ENCODE measurements at places on chromosomes 6 and 20.

GRCh38 chr20:63177134-63177784, 38.7 kb downstream of the YTHDF1 start:
- DNase-seq: no peak

- no peak for DNase-seq
Observed at GRCh38 chr20:23126281-23127061, 40.3 kb upstream of the CD93 start.

DNA sequence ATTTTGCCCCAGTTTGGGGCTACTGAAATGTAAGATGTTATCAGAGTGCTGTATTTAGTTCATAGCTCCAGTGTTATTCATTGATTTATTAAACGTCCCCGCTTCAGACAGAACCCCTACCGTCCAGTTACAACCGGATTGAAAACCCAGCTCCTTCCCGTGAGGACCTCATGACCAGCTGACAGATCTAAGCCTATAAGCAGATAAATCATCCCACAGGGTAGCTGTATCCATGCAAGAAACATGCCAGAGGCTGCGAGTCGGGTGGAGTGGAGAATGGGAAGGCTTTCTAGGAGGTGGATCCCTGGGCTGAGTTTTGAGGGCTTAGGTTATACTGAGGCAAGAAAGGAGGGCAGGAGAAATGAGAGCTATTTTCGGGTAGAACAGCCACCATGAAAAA, 260.0 kb downstream of the ARID1B start:
- DNase-seq: no peak

DNA sequence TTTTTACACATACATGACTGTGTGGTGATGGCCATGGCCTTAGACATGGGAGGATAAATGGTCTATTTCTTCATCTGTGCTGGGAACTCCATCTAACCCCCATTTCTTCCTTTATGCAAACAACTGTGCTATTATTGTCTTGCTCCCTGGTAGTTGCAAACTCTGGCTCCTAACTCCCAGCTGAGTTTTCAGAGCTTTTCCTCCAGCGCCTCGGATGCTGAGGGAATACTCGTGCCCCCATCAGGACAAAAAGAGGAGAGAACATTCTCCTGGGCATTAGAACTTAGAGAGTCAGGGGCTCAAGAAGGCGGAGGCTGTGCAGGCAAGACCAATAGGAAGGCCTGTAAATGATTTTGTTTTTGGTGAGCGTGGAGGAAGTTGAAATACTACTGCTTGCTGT, 2.1 kb downstream of the DAAM2 start:
- DNase-seq: no peak

- DNase-seq: no peak
Observed at GRCh38 chr6:157019115-157019641, 242.0 kb downstream of the ARID1B start.

- DNase-seq: no peak
Observed at GRCh38 chr20:46087161-46087560, 2.6 kb downstream of the NCOA5 start.

- DNase-seq: no peak
Observed at GRCh38 chr6:31577579-31577966, 2.2 kb downstream of the TNF start.

DNA sequence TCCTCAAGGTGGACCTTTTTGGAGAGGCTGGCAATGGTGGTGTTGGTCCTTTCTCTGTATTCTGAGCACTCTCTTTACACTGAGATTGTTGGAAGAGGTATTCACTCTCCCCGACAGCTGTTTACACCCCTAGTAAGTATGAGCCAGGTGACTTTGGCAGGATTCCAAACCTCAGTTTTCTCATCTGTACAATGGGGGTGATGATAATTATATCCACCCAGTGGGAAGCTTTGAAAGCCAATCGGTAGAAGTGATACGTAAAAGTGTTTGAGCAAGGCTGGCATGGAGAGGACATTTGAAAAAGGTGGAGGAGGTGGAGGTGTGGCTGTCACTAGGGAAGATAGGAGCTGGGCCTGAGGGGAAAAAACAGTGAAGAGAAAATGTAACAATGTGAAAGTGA, 35.5 kb downstream of the ISM1 start:
- no peak for DNase-seq

DNA sequence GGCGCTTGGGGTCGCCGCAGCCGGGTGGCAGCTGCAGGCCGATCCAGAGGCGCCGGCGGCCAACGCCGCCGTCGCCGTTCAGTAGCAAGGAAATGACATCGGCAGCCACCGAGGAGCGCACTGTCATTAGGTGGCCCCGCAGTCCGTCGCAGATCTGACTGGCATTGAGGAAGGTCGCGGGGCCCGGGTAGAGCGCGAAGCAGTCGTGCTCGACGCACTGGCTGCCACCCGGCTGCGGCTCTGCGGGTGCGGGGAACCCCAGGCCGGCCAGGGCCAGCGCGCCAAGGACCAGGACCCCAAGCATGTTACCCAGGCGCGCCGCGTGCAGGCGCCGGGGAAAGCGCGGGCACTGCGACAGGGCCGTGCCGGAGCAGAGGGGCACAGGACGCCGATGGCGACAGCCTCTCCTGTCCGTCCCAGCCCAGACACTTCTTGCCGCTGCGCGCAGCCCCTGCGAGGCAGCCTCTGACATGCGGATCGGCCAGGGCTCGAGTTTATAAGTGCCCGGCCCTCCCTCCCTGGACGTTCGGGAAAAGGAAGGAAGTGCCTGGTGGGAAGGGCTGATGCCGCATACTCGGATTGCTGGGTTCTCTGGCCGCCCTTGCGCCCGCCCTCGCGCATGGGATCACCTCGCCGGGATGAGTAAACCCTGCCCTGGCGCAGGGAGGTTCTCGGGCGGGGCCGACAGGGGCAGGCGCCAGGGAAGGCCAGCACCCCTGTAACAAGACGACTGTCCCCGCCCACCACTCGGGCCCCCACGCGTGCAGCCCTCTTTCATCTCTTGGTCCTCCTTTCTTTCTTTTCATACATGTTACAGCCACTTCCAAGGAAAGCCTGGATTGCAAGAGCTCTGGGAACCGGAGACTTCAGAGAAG, at the start of gene THBD:
THBD (minus strand) TSS at position 472 of the 875 bp plus-strand sequence; CDS start at position 304, 168 bp downstream.
- DNase-seq: no peak

DNA sequence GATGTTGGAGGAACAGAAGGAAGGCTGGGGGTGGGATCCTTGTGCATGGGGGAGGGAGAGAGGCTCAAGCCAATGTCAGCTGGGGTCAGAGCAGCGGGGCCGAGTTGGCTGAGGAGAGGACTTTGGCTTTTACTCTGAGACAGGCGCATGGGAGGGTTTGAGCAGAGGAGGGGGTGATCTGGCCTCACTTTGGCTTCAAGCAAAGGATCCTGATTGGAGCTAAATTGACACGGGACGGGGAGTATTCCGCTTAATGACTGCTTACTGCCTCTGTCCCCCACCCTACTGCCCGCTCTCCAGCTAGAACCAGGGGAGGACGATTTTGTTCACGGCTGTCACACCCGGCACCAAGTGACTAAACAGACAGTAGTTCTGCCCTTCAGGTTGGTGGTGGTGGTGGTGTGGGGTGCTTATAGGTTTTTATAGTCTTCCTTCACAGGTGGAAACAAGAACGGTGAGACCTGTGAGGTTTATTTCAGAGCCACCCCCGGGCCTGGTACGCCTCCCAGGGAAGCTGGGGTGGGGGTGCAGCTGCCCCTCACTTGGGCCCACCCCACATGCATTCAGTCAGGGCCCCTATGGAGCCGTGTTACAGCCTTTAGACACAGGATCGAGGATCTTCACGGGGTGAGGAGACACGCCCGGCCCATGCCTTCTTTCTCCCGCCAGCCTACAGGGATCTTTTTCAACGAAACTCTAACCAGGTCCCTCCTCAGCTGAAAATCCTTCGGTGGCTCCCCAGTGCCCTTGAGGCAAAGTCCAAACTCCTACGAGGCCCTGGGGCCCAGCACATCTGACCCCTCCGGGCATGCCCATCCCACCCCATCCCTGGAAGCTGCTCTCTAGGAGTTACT, 1.3 kb upstream of the SNAI1 start:
- DNase-seq: no peak

DNA sequence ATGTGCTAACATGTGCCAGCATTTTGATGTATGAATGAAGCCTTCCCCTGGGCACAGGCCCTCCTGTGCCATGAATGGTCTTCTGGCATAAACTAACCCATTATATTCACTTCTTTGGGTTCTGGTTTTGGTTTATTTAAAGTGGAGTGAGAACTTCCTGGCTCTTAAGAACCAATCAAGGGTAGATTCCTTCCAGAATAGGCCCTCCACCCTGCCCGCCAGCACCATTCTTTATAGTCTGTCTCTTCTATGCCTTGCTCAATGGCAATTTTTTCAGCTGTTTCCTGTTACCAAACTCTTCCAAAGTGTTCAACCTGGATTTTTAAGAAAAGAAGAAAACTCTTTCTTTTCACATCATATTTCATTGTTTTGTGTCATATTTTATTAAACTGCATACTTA, 44.1 kb downstream of the VEGFA start:
- no peak for DNase-seq

- no peak for DNase-seq
Observed at GRCh38 chr6:143754204-143754603, 76.4 kb downstream of the PHACTR2 start.

DNA sequence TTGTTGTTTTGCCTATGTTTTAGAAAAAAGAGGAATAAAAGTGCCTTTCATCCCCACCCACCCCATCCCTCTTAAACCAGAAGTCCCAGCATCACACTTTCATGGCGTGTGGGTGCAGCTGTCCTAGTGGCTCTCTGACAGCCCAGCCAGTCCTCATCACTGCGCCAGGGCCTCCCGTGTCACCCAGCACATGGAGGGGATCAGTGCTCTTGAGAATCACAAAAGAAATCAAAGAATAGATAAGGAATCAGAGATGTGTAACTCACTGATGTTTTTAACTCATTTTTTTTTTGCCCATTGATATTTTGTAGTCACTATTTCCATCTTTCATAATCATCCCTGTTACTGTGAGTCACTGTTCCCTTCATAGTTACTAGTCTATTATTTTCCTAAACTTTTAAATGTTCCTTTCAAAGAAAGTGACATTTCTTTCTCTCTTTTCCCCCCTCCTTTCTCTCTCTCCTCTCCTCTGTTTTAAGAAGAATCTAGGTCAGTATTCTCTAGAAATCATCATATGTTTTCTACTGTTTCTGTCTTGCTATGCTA, 78.6 kb downstream of the AIG1 start:
- no peak for DNase-seq

GRCh38 chr20:51095633-51096521, 73.0 kb upstream of the KCNG1 start:
- no peak for DNase-seq

DNA sequence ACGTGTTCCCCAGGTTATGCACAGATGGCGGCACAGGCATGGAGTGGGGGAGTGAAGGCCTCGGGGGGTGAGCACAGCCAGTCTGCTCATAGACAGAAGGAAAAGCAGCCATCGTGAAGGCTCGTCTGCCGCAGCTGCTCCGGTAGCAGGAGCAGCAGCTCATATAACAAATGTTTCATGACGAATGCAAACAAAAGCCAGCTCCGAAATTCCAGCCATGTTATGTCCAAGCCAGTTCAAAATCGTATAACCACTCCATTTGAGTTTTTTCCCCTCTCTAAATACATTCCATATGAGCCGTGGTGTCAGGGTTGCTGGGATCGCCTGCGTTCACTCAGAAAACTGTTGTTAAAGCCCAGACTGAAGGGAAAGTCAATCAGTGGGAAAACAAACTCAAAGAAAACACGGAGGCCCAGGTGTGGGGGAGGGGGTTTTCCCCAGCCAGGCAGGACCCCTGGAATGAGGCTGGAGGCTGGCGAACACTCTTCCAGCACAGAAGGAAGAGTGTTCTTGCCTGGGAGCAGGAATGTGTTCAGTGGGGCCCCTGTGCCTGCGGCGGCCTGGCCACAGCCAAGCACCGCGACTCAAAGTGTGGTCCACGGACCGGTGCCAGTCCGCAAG, 280.4 kb upstream of the TAB2 start:
- DNase-seq: no peak

GRCh38 chr6:72653026-72653425, 31.2 kb downstream of the KCNQ5 start:
- DNase-seq: no peak

- DNase-seq: no peak
Observed at GRCh38 chr6:134550604-134551003, 232.7 kb upstream of the SGK1 start.

GRCh38 chr20:57879779-57880570, 170.2 kb upstream of the PMEPA1 start:
- DNase-seq: no peak

- no peak for DNase-seq
Observed at GRCh38 chr6:109922851-109923250, 55.3 kb upstream of the GPR6 start.

DNA sequence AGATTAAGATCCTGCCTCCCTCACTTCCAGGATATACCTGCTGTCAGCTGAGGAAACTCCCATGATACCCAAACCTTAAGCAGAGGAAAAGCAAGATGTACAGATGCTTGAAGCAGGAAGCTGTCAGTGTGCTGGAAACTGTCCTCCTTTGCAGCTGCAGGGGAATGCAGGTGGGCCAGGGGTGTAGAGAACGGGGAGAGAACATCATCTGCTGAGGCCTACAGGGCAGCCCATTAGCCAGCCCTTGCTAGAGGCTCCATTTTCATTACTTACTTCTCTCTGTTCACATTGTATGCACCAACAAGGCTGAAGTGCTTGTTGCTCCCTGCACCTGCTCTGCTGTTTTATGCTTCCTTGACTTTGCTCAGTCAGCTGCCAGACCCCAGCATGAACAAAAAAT, 119.1 kb downstream of the PRND start:
- no peak for DNase-seq

DNA sequence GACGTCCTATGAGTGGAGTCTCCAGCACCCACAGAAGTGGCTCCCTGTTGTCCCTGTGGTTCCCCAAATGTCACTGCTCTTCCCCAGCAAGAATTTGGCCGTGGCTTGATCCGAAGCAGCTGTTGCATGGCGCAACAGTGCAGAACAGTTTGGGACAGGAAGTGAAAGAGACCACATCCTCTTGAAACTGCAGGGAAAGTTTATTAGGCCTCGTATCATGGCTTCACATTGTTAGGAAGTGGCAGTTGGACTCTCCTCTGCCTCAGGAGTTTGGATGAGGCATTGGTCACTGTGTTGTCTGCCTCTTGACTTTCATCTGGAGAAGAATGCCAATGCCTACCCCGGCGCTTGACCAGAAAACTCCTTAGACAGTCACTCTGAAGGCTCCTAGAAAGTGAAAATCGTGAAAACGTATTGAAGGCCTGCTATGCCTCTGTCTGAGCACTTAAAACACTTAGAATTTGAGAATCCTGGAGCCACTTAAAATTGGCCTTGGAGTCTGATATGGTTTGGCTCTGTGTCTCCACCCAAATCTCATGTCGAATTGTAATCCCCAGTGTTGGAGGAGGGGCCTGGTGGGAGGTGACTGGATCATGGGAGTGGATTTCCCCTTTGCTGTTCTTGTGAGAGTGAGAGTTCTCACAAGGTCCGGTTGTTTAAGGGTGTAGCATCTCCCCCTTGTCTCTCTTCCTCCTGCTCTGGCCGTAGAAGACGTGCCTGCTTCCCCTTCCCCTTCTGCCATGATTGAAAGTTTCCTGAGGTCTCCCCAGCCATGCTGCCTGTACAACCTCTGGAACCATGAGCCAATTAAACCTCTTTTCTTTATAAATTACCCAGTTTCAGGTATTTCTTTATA, 334.9 kb upstream of the JARID2 start:
- DNase-seq: no peak

DNA sequence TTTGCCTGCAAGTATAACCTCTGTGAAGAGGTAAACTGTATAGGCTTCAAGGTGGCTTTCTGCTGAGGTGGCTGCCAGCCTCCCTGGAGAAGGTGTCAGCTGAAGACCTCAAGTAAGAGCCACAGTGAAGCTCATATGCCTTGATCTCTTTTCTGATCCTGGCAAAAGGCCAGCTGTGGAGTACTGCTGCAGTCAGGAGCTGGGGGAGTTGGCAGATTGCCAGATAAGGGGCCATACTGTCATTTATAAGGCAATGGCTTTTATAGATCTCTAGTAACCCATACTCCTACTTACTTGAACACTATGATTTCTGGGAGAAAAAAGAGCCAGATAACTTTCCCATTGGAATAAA, 8.8 kb upstream of the CEP85L start:
- DNase-seq: no peak
